ENCODE measurements at places on chromosomes 13 and 19. TPM values are rescaled to one million over a fixed set of nuclear protein-coding genes. Genes with fewer than 3 reads are reported as not detected.

DNA sequence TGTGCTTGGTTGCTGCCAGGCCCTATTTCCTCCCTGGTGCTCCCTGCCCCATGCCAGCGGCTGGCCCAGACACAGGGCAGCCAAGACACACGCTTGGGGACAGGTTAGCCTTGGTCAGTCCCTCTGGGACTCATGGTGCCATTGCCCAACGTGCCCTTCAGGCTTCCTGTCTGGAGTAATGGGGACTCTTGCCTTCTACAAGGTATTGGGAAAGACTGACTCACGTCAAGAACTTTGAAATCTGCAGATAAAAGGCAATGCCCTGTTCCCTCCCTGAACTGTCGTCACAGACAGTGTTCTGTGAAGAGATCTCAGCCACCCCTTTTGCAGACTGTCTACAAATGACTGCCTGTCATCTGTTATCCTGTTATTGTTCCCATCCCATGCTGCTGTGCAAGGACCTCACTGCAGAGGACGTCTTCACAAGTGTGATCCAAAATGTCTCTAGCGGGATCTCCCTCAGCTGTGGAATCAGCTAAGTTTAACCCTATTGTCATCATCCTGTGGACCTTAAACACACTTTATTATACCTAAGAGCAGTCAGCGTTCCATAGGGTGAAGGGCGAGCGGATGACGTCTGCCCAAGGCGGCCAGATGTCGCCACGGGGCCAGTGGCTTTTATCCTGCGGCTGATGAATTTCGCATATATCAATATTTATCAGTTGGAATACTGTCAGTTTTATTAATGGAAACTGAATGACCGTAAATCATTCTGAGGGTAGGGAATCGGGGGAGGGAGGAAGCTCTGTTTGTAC, 59.0 kb downstream of the GSX1 start:
- H3K36me3 ChIP-seq = no peaks in the 10 kb centered on the region
- no peak overlapping the region for H3K4me3 ChIP-seq
- peak; percentile 52 for DNase-seq
- H3K27ac ChIP-seq = no peak overlapping the region

DNA sequence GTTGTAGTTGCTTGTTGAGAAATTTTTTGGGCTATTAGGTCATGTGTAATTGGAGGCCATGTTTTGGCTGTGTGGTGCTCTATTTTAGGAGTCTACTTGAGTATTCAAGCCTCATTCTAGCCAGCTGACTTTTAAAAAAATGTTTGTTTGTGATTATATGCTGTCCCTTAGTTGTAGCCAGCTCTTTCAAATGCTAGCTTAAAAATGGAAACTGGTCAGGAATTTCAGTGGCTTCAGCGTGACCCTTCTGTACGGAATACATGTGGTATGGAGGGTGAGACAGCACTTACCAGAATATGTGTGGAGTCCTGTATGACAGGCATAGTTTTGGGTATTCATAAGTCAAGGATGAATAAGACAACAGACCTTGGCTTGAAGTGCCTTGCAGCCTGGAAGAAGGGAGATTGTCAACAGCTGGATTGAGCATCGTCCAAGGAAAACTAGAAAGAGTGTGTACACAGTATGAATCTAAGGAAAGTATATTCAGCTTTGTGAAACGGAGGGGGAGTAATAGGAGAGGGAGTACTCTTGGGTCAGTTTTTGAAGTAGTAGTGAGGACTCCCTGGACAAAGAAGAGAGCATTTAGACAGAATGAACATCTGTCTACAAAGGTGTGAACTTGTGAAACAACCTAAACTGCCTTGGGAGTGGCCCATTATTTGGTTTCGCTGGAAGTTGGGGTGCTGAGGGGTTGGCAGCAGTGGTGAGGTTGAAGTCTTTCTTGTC, 20.0 kb upstream of the WTIP start:
- no peak overlapping the region for H3K4me3 ChIP-seq
- H3K27me3 ChIP-seq = no peaks in the 10 kb centered on the region
- DNase-seq = no peak
- no peak overlapping the region for H3K27ac ChIP-seq
- H3K36me3 ChIP-seq = no peaks in the 10 kb centered on the region

DNA sequence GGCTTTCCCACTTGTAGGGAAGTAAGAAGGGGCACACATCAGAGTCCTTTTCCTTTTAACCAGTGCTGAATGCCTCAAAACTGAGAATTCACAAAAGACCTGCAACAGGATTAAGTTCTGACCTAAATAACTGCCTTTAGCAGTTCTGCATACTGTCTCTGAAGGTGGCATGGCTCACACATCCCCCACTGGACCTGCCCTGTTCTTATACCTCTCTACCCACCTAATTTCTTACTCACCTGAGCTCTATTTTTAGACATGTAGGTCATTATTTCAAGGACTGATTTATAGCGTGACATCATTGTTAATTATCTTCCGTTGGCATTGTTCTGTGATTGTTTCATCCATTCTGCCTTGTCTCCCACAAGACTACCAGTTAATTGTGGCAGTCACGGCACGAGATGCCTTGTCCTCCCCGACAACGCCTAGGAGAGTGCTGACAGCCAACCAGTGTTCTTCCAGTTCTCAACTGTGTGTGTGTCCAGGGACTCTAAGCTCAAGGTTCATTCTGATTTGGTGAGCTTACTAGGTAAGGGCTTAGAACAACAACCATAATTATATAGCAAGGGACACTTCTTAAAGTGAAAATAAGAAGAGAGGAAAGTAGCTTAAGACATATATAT, 27.1 kb upstream of the UBL3 start:
- no peaks in the 10 kb centered on the region for H3K27me3 ChIP-seq
- peak overlapping the region; percentile 62 for H3K27ac ChIP-seq
- peak; percentile 73 for DNase-seq
- H3K4me1 ChIP-seq = no peaks in the 10 kb centered on the region
- no peak overlapping the region for H3K4me3 ChIP-seq

DNA sequence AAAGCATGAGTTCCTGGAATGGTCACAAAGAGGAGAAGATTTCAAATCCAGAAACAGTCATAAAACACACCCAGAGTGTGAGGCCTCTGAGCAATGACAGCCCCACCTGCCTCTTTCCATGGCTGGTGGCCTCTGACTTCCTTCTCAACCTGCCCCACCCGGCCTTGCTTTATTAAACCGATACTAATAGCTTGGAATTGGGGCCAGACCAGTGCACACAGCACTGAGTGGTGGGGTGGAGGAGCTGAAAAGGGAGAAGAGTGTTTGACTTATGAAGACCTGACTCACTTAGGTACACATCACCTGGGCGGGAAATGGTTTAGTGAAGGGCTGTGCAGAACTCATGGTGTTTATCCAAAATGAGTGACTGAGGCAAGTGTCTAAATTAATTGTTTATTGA, 20.7 kb upstream of the CEACAM6 start:
- no peaks in the 10 kb centered on the region for H3K4me1 ChIP-seq
- no peaks in the 10 kb centered on the region for H3K36me3 ChIP-seq
- peak overlapping the region; percentile 73 for H3K27ac ChIP-seq
- no peak overlapping the region for H3K4me3 ChIP-seq

- peak; percentile 37 for DNase-seq
- H3K4me1 ChIP-seq = peaks cover 6% of the 10 kb centered on the region
- no peaks in the 10 kb centered on the region for H3K36me3 ChIP-seq
- H3K27ac ChIP-seq = peak overlapping the region; percentile 34
- H3K27me3 ChIP-seq = no peaks in the 10 kb centered on the region
Measured at GRCh38 chr19:8611877-8612806, 1.6 kb upstream of the ADAMTS10 start.

DNA sequence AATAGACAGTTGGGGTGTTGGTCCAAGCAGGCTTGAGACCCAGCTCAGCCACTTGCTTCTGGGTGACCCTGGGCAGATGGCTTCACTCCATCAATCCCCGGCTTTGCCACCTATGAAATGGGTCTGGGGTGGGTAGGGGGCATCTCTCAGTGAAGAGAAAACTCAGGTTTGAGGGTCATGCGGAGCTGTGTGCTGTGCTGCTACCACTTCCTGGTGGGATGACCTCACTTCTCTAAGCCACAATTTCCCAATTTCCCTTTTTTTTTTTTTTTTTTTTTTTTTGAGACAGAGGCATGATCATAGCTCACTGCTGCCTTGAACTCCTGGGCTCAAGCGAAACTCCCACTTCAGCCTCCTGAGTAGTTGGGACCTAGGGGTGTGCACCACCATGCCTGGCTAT, 4.6 kb upstream of the PLAUR start:
- no peak overlapping the region for H3K4me3 ChIP-seq
- no peak for DNase-seq
- peak overlapping the region; percentile 96 for H3K27ac ChIP-seq
- H3K36me3 ChIP-seq = no peaks in the 10 kb centered on the region
- peaks cover 7% of the 10 kb centered on the region for H3K4me1 ChIP-seq

GRCh38 chr13:33403807-33404362, 118.3 kb upstream of the STARD13 start:
- no peak overlapping the region for H3K27ac ChIP-seq
- H3K27me3 ChIP-seq = no peaks in the 10 kb centered on the region
- H3K36me3 ChIP-seq = no peaks in the 10 kb centered on the region
- no peaks in the 10 kb centered on the region for H3K4me1 ChIP-seq
- DNase-seq = no peak
- no peak overlapping the region for H3K4me3 ChIP-seq

Gene KIR3DL2
- polyA plus RNA-seq = not detected

DNA sequence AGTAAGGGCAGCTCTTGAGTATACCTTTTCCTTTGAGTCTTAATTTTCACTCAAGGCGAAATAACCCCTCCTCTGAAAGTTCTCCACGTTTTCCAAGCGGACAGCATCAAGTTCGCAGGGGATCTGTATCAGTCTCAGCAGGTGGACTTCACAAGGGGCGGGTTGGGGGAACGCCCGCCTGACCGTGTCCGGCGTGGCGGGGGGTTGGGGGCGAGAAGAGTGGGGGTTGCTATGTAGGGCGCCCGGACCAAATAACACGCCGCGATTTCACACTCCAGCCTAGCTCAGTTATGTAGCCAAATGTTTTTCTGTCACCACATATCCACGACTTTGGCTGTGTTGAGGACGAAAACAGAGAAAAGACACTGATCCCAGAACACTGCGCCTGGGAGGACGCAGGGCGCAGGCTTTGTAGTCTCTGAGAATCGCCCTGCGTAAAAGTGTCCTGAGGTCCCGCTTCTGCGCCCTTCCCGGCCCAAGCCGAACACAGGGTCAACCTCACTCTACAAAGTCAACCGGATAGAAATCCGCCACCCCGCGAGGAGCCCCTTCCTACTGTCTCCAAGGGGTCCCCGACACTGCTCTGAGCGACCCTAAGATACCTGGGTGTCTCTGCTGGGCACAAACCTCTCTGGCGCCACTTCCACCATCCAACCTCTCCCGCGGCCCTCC, 524 bp downstream of the RUBCNL start:
- H3K27ac ChIP-seq = no peak overlapping the region
- DNase-seq = no peak
- H3K36me3 ChIP-seq = no peaks in the 10 kb centered on the region
- H3K4me3 ChIP-seq = peak overlapping the region; percentile 39
- peaks cover 5% of the 10 kb centered on the region for H3K4me1 ChIP-seq

DNA sequence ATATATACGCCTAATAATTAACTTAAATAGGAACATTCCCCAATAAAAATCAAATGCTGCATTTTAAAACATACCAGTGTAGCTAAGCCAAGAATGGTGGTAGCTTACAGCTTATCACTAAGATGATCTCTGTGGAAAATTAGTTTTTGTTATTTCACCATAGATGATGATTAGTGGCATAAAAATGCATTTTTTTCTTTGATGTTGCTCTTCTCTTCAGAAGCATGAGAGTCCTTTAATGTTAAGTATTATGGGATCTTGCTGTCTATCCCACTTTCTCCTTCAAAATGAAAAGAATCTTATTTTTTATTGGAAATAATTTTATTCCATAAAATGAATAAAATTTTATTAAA, 731.0 kb downstream of the SLITRK1 start:
- no peaks in the 10 kb centered on the region for H3K36me3 ChIP-seq
- no peaks in the 10 kb centered on the region for H3K27me3 ChIP-seq
- no peak overlapping the region for H3K27ac ChIP-seq
- no peak for DNase-seq

DNA sequence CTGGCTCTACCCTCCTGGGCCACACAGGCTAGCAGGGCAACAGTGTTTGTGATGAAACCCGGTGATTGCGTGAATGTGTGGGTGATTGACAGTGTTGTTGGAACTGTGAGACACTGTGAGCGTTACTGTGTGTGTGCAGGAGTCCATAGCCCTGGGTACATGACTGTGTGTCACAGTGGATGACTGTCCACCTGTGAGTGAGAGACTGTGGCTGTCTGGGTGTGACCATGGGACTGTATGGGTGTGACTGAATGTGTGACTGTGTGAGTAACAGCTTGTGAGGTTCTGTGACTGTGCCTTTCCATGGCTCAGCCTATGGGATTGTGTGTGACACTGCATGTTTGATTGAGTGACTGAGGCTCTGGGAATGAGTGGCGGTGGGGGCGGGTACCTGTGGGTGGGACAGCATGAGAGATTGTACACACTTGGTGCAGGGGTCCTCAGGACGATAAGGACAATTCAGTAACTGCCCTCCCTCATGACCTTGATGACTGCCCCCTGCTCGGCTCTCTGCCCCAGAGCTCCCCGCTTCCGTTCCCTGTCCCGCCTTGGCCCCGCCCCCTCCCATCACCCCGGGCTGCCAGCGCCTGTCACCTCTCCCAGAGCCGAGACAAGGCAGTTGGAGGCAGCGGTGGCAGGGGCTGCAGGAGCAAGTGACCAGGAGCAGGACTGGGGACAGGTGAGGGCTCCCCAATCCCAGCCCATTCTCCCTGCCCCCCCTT, at the start of gene GIPR:
Gene GIPR, plus strand, starts transcription at position 602 of the 722 bp plus-strand sequence. CDS start 1,300 bp downstream, outside the sequence.
- H3K27me3 ChIP-seq = peaks cover 9% of the 10 kb centered on the region
- peak; percentile 81 for DNase-seq
- peaks cover 12% of the 10 kb centered on the region for H3K4me1 ChIP-seq
- peak within 1 kb of the TSS; percentile 80 for H3K4me3 ChIP-seq

Gene UFM1
- 89.5 TPM for polyA plus RNA-seq

DNA sequence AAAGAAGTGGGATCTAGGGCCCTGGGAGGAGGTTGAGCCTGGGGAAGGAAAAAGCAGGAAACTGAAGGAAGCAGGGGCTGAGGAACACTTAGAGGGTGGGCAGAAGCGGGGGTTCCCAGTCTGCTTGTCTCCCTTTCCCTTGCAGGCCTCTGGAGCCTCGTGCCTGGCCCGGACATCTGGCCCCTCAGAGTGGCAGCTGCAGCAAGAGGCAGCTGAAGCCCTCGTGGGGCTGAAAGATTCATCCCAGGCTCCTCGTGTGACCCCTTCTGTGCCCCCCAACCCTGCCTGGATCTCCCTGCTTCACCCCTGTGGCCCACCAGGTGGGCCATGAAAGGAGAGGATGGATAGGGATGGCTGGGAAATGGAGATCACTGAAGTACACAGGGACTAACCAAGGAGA, 5.5 kb downstream of the DMRTC2 start:
- H3K4me3 ChIP-seq = no peak overlapping the region
- H3K4me1 ChIP-seq = no peaks in the 10 kb centered on the region
- peaks cover 23% of the 10 kb centered on the region for H3K27me3 ChIP-seq
- no peak for DNase-seq

GRCh38 chr13:98549728-98550317, 27.1 kb downstream of the STK24 start:
- H3K4me3 ChIP-seq = no peak overlapping the region
- peak overlapping the region; percentile 35 for H3K27ac ChIP-seq
- no peaks in the 10 kb centered on the region for H3K27me3 ChIP-seq
- H3K4me1 ChIP-seq = no peaks in the 10 kb centered on the region
- no peak for DNase-seq

GRCh38 chr13:63124863-63125262, 1709.2 kb upstream of the PCDH20 start:
- no peaks in the 10 kb centered on the region for H3K36me3 ChIP-seq
- no peaks in the 10 kb centered on the region for H3K4me1 ChIP-seq
- peak; percentile 17 for DNase-seq
- no peaks in the 10 kb centered on the region for H3K27me3 ChIP-seq

All from hepatocyte (in vitro differentiated cells).